ENCODE measurements at places on chromosomes 2 and 18.

- no peak for DNase-seq
Measured at GRCh38 chr2:53442783-53443182, 324.8 kb upstream of the CHAC2 start.

DNA sequence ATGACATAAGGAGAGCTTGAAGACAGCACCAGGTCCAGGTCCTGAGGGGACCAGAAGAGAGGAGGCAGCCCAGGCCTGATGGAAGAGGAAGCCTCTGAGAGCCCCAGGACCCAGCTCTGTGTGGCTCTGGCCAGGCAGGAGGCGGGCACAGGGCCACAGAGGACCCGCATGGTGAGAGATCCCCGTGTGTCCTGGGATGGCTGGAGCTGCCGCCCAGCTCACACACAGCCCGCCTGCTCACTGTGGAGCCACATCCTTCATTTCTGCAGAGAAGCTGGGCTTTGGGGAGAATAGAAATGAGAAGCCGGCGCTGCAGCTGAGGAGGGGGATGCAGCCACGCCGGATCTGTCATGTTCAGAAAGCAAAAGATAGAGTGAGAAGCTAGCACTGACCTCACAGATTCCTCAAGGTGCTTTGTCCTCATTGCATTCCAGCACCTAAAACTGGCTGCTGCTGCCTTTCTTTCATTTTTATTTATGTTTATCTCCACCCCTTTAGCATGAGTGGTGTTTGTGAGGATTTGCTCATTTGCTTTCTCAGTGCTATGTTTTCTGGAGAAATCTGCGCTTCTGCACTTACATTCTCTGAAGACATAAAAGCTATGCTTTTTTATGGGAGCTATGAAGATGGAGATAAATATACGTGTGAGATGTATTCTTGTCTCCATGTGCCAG is 307.6 kb upstream of the MYT1L start:
- no peak for DNase-seq

GRCh38 chr2:42196403-42197267 is 27.5 kb downstream of the EML4 start:
- DNase-seq = no peak

DNA sequence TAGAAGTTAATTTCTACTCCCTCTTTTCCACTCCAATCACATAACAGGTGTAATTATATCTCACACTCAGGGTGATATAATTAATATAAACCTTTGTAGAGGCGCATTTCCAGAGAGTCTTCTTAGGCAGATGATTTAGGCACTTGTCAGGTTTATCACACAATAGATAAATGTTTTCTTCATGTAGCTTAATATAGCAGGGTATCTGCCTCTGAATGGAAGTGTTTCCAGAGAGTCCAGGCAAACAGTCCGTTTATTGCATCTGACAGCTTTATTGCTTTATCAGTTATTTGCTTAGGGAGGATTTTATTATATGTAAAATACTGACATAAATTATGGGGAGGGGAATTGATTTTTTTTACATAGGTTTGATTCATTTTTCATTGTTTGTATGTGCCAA is 766.3 kb downstream of the SLC4A3 start:
- DNase-seq = no peak

- DNase-seq = no peak
Measured at GRCh38 chr2:36473230-36473629, 117.7 kb downstream of the CRIM1 start.

DNA sequence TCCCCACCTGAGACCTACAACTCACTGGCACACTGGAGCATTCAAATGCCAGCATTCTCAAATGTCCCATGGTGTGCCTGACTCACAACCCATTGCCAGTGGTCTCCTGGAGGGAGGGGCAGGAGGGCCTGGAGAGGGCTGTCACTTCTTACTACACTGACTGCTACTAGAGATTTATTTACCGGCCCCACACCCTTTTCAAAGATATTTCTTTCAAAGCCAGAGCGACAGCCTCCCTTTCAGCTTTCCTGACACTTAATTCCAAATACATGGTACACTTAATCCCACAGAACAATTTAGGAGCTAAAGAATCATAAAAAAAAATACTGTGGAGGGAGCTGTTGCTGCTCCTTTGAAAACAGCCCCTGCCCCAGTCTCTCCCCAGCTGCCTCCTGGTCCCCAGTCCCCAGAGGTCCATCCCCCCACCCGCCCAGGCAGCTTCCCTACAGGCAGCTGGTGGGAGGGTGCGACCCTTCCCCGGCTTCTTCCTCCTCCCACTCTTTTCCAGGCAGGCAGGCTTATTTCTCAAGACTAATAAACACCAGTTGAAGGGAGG is 129.1 kb upstream of the SMAD2 start:
- DNase-seq = no peak

DNA sequence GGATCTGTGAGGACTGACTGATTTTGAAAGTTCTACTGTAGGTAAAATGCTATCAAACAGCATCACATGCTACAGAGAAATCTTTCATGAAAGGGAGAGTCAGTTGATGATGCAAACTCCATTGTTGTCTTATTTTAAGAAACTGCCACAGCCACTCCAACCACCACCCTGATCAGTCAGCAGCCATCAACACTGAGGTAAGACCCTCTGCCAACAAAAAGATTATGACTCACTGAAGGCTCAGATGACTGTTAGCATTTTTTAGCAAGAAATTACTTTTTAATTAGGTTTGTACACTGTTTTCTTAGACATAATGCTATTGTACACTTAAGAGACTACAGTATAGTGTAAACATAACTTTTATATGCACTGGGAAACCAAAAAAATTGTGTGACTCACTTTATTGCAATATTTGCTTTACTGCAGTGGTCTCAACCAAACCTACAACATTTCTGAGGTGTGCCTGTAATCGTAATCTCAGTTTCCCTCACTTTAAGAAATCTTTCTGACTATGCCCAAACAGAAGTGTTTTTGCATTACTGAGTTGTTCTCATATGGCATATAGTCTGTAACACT is 42.8 kb downstream of the METTL8 start:
- no peak for DNase-seq

- DNase-seq = no peak
Measured at GRCh38 chr2:42458396-42458795, 35.4 kb downstream of the KCNG3 start.

GRCh38 chr2:20641123-20641985 is 9.5 kb downstream of the HS1BP3 start:
- no peak for DNase-seq

- DNase-seq = no peak
Measured at GRCh38 chr2:236146436-236146835, 21.8 kb downstream of the GBX2 start.

DNA sequence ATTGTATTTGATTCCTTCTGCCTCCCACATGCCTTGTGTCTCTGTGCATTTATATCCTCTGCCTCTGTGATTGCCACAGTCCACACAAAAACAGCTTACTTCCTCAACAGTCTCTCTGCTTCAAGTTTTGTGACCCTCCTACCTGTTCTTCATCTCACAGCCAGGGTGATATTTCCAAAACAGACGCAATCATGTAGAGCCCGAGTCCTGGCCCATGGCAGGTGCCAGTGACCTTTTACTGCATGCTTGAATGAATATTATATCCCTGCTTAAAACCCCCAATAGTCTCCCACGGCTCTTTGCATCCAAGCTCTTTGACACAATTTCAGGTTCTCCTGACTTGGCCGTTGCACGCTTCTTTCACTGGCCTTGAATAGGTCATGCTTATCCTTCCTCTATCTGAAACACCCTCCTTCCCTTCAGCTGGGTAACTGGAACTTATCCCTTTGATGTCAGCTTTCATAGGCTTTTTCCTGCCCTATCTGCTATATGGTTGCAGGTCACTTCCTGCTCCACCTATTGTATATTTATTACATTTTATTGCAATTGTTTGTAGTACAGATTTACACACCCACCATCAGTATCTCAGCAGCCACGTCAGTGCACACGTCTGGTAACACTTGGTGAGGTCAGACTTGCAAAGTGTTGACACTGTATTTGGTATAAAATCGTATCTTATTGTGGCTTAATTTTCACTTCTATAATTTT is 29.7 kb upstream of the IL1B start:
- DNase-seq = no peak

- DNase-seq = no peak
Measured at GRCh38 chr2:234968631-234969305, 17.0 kb downstream of the SH3BP4 start.

DNA sequence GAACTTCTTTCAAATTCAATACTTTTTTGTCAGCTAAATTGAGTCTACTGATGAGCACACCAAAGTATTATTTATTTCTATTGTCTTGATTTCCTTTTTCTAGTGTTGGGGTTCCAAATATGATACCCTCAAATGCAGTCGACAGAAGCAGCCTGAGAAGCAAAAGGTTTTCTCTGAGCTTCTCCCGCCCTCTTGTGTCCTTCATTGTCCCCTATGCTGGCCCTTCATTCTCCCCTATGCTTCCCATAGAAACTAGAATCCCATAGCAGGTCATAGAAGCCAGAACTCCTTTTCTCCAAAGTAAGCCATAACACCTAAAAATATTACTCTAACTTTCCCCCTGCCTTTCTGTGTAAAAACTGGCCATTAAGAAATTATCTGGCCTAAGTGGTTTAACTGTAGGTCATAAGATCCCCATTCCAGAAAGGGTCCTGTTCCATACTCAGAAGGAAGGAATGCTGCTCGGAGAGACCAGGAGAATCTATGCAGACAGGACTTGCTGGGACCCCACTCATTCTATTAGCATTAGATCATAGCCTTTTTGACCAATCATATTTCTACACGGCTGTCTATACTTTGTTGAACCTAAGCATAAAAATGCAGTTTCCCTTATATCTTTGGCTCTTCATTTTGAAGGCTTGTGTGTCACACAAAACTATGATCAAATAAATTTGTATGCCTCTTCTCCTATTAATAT is 764.6 kb upstream of the PKDCC start:
- no peak for DNase-seq
